ENCODE measurements at places on chromosomes 3 and 15.

DNA sequence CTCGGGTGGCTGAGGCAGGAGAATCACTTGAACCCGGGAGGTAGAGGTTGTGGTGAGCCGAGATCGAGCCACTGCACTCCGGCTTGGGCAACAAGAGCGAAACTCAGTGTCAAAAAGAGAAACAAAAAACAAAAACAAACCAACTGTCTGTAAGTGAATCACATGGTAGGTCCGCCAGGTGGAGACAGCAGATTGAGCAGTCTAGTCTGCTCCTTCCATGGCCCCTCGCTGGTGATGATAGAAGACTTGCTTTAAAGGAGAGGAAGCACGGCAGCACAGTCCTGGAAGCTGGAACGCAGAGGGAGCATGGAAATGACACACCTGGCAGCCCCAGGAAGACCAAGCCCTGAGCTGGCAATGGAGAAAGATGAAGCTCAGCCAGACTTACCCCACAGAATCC lies 31.4 kb upstream of the MGLL start:
- no peak for DNase-seq

DNA sequence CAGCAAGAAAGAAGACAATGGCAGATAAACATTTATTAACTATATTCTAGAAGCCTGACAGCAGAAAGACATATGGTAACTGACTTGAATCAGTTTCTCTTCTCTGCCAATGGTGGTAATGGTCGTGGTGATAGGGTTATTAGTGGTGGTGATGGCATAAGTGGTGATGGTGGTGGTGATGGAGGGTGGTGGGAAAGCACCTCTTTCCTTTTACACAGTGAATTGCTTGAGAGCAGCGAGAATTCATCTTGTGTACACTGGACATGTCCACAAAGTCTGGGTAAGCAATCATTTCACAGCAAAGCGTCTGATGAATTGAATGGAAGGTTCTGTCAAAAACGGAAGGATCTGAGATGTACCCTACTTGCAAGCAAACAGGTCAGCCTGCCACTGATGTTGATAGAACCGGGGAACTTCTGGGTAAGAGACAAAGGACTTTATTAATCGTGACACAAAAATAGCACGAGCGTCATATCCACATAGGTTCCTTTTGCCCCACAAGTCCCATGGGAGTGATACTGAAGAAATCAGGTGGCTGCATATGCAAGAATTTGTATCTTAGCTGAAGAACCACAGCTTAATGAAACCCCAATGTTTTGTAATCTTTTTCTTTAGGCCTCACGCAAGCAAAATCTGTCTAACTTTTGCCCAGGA lies 23.5 kb upstream of the TBC1D5 start:
- DNase-seq = no peak

- no peak for DNase-seq
These were observed 11.1 kb downstream of the ABHD17C start for GRCh38 chr15:80706161-80706560.

GRCh38 chr15:78343276-78344060 lies 3.3 kb downstream of the CRABP1 start:
- no peak for DNase-seq

- no peak for DNase-seq
These were observed 531.6 kb downstream of the MECOM start for GRCh38 chr3:169131690-169132464.

GRCh38 chr3:171200750-171201088 lies 174.2 kb upstream of the SLC2A2 start:
- DNase-seq = no peak

- DNase-seq = no peak
These were observed 41.4 kb upstream of the UMPS start for GRCh38 chr3:124688581-124689454.

DNA sequence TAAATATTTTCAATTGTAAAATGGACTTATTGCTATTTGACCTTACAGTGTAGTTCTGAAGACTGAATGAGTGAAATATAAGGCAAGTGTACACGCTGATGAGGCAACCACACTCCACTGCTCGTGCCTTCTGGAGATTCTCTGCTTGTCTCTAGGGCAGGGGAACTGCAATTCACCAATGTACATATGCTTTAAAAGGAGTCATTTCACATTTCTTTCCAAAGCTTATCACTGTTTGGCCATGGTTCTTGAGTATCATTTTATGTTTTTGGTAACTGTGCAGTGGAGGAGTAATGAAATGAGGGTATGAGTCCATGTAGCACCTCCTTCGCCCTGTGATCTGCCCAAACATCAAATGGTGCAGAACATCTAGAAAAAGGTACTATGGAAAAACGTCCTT lies 43.7 kb downstream of the CCR4 start:
- no peak for DNase-seq

- no peak for DNase-seq
These were observed 34.7 kb downstream of the POLG start for GRCh38 chr15:89299896-89300295.

GRCh38 chr3:56525291-56525690 lies 31.7 kb upstream of the CCDC66 start:
- DNase-seq = no peak

- no peak for DNase-seq
These were observed 314.7 kb downstream of the PYDC2 start for GRCh38 chr3:191775451-191776233.

DNA sequence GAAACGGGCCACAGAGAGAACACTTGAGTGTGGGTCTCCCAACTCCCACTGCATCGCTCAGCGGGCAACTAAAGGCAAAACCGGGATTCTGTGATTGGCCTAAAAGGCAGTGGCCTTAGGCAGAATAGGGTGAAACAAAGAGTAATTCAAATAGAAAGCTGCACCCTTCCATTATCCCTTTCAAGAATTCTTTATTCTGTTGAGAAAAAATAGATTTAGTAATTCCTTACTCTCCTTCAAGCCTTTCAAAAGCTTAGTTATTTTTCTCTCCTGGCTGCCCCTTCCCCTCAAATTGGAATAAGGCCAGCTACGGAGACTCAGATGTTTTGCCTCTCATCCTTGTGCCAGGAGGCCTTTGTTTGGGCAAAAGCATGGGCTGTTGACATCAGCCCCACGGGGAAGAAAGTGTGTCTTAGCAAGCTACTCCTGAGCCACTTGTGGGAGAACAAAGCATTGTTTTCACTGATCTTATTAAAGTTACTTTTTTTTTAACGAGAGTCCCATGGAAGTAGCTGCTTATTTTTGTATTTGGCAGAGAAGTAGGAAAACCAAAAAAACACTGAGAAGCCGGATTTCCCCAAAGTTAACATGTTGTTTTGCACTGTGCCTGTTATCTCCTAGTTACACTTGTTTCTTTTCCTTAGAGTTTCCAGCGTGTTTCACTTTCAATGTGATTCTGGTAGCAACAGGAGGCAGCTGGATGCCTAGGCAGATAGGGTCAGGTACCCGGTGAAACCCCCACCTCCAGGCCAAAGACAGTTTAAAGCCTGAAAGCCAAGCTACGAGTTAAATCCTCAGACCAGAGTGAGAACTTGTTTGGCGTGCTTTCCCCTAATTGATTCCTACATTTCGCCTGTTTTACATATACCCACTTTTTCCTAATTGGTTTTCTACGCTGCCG lies 2.2 kb downstream of the ST6GAL1 start:
- no peak for DNase-seq

DNA sequence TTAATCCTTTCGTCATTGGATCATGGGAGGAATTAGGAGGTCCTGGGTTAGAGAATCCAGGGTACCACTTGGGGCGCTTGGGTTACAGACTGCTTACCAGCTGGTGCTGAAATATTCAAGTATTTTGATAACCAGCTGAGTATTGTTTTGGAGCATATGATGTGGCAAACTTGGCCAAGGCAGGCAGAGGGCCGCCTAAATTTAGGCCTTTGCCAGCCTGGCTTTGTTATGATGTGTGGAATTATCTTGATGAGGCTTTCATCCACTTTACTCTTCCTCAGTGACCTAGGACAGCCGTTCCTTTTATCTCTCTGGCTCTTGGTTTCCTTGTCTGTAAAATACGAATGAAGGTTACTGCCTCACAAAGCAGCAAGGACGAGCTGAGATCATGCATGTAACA lies 6.9 kb downstream of the COPG1 start:
- no peak for DNase-seq

DNA sequence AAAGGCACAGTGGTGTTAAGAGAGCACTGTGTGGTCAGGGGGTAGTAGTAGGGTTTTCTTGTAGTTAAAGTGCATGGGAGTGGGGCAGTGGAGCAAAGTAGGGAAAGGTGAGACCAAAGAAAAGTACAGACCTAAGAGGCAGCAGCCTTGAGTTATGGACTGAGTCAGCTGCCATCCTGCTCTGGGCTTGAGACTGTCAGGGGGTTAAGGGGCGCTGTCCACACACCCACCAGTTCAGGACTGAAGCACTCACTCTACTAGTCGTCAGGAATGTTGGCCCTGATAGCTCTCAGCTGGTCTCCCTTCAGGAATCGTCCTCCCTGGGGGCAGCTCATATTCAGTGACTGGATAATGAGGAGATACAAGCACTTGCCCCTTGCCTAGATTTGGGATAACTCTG lies 7.9 kb downstream of the CCR4 start:
- DNase-seq = no peak

DNA sequence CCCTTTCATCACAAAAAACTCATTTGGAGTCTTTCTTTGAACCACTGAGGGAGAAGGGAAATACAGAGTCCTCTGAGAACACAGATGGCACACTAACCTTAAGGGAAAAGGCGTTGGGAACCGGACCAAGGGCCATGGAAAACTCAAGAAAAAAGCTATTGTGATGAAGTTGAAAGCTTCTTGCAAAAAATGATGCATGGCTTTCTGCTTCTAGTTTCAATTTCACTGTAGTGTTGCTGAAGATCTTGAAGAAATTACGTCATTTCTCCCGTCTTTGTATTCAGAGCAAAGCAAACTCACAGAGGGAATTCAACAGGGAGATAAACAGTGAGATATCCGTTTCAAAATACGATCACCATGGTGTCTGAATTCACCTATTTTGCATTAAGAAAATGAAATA lies 642.3 kb upstream of the ADAMTS9 start:
- no peak for DNase-seq

- DNase-seq = no peak
These were observed 31.0 kb upstream of the PDE8A start for GRCh38 chr15:84950570-84951111.

DNA sequence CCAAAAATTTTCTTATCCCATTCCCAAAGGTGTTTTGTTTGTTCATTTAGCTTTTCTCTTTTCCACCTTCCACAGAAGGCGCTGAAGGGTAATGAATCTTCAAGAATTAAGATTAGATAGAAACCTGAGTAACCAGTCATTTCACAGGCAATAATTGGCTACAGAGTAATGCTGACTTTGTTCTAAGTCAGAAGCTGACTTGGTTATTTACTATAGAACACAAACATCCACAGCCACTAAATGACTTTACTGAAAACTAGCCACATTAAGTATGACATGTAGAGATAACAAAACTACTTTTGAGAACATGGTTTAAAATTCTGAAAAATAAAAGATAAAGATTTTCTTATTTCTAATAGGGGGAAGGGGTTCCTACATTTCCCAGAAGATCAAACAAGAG lies 7.8 kb downstream of the CLDND1 start:
- no peak for DNase-seq

DNA sequence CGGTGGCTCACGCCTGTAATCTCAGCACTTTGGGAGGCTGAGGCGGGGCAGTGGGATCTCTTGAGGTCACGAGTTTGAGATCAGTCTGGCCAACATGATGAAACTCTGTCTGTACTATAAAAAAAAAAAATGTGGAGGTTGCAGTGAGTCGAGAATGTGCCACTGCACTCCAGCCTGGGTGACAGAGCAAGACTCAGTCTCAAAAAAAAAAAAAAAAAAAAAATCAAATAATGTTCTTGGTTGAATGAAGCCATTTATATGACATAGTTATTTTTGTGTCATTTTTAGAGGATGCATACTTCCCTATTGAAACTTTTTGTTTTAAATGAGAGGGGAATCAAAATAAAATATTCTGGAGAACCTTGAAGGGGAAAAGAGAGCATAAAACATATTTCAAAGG lies 3.1 kb downstream of the HMCES start:
- DNase-seq = no peak

DNA sequence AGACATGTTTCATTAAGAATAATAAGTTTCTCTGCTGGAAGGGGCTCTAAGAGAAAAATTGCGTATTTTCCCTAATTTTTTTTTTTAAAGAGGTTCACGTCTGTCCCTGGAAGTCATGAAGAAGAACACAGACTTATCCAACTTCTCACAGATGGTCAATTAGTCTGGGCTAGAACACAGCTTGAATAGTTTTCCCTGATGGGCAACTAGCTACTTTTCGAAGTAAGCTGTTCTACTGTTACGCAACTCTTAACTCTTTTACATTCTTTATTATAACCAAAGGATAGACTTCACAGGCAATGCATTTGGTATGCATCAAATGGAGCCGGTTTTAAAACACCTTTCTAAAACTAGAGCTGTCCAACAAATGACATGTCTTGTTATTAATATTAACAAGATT lies 144.2 kb upstream of the TNIK start:
- no peak for DNase-seq

GRCh38 chr3:16203671-16204629 lies 29.5 kb downstream of the GALNT15 start:
- no peak for DNase-seq
